ENCODE measurements at places on chromosomes 2 and 18. TPM values are rescaled to one million over a fixed set of nuclear protein-coding genes. Genes with fewer than 3 reads are reported as not detected.
A peak's percentile ranks its signal among the peaks of the same experiment; 100 is the strongest.

Gene LOXL3
- polyA plus RNA-seq, result 10.7 TPM

DNA sequence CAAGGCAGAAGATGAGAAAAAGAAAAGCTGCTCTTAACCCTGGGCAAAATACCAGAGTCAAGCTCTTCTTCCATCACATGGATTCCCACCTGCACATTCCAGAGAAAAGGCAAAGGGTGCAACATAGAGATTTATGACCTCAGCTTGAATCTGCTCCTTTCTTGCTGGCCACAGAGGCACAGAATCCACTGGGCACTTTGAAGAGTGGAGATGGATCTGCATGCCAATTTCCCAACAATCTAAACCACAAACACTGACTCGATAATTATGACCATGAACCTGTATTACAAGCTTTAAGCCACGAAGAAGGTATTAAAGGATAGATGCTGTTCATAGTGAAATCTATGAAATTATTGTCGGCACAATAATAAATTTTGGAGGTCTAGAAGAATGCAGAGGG is 237.3 kb downstream of the PID1 start:
- no peak for DNase-seq

DNA sequence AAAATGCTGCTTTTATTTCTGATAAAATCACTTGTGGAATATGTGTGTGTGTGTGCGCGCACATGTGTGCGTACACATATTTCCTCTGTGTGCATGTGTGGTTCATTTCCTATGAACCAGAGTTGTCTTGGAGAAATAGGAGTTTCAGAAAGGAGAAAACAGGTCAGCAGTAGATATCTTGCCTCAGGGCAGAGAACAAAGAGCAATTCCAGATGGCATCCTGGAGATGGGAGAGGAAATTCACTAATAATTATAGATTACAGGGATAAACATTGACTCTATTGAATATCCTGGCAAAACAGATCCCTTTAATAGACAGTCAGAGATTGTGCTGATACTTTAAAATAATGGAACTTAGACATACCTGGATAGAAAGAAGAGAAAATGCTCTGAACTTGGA is 298.0 kb downstream of the TRIB2 start:
- no peak for DNase-seq

Gene UGT1A5
- polyA plus RNA-seq, result not detected

GRCh38 chr2:69618362-69618761 is 25.2 kb downstream of the AAK1 start:
- no peak for DNase-seq

Gene CRYGC
- polyA plus RNA-seq, result not detected

DNA sequence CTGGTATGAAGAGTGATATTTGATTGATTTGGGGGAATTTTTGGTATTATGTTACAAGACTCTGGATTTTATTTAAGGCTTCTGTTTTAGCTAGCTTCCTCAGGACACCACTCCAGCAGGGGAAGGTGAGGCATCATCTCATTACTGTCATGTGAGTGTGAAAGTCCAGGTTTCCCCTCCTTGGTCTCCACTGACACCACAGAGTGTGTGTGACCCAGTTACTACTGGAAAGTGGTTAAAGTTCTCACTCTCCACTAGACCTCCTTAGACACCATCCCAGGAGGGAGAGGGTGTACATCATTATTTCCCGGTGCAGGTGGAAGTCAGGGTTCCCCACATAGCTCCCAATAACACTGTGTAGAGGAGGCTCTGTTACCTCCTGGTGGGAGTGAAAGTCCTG is 35.8 kb upstream of the EPG5 start:
- DNase-seq, result no peak

- no peak for DNase-seq
Observed at GRCh38 chr18:23908827-23909226, 105.7 kb upstream of the TTC39C start.

- peak; percentile 73 for DNase-seq
Observed at GRCh38 chr18:79953971-79954651, 2.7 kb upstream of the SLC66A2 start.

Measured in left lung (tissue), 14 donors.